H4 (cell line): ENCODE measurements at places on chromosomes 13 and 19.

- no peak for DNase-seq
Measured at GRCh38 chr19:7829166-7829520, 875 bp upstream of the EVI5L start.

- no peak for DNase-seq
Measured at GRCh38 chr13:73101351-73102007, 42.7 kb downstream of the KLF5 start.

GRCh38 chr19:45920458-45920857, 5.9 kb upstream of the NANOS2 start:
- no peak for DNase-seq

DNA sequence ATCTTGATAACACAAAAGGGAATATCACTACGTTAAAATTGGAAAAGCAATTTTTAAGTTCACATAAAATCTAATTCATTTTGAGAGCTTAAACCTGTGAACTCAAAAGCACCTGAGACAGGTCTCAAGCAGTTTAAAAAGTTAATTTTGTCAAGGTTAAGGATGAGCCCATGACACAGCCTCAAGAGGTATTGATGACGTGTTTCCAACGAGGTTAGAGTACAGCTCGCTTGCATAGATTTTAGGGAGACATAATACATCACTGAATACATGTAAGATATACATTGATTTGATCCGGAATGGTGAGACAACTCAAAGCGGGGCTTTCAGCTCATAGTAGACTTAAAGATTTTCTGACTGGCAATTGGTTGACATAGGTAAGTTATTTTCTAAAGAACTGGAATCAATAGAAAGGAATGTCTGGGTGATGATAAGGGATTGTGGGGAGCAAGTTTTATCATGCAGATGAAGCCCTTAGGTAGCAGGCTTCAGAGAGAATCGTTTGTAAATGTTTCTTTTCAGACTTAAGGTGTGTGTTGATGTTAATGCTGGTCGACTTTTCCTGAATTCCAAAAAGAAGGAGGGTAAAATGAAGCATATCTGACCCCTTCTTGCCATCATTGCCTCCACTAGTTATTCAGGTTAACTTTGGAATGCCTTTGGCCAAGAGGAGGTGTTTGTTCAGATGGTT, 2890.6 kb downstream of the PCDH9 start:
- no peak for DNase-seq

DNA sequence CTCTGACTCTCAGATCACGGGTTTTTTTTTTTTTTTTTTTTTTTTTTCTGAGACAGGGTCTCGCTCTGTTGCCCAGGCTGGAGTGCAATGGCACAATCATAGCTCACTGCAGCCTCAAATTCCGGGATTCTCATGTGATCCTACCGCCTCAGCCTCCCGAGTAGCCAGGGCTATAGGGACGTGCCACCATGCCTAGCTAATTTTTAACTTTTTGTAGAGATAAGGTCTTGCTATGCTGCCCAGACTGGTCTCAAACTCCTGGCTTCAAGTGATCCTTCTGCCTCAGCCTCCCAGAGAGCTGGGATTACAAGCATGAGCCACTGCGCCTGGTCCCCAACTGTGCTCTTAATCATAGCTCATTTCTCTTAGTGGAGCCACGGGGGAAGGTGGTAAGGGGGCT, 4.6 kb upstream of the GRAMD1A start:
- DNase-seq: no peak
